ENCODE measurements at places on chromosomes 4 and X.

DNA sequence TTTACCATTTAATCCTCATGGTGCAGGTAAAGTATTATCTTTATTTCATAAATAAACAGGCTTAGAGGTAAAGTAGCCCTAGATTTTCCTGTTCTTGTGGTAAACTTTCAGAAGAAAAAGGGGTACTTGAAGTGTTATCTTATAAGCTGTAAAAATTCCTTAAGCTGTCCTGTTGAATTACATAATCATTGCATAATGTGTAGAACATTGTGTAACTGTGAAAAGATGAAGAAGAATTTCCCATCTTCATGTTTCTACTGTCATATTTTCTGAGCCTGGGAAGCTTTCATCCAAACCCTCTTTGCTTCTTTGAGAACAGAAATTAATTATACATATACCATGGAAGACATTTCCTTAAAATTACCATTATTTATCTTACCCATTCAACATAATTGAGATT, 90.5 kb downstream of the ELOVL6 start:
- DNase-seq, result peak; percentile 12

- DNase-seq, result no peak
Measured at GRCh38 chr4:52982946-52983340, 120.8 kb downstream of the RASL11B start.

DNA sequence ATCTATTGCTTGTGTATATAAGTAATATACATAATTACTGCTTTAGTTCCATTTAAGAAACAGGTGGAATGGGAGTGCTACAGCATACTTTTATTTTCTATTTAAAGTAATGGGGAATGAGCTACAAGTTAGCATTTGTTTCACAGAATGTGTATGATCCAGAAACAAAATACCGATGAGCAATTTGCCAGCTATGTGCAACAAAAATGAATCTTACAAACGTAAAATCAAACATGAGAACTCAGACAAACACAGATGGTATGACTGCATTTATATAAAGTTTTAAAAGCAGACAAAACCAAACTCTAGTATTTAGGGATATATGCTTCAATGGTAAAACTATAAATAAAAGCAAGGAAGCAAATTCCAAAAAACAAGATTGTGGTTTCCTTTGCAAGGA, 141.7 kb downstream of the PAPSS1 start:
- peak; percentile 68 for DNase-seq

DNA sequence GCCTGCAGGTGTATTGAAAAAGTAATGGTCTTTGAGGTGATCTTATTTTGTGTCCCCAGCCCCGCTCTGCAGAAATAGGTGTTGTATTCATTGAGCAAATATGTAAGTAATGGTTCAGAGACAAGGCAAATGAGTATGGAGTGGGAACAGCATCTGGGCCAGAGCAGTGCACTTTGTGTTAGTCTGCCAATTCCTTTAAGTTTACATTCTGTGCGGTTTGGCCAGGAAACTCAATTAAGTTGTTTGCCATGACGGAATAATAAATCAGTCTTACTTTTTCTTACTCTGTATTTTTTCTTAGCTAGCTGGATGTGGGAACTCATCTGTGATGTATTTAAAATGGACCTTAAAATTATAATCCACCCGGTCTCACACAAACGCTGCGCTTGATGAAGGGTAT, 12.6 kb downstream of the DCLK2 start:
- no peak for DNase-seq

DNA sequence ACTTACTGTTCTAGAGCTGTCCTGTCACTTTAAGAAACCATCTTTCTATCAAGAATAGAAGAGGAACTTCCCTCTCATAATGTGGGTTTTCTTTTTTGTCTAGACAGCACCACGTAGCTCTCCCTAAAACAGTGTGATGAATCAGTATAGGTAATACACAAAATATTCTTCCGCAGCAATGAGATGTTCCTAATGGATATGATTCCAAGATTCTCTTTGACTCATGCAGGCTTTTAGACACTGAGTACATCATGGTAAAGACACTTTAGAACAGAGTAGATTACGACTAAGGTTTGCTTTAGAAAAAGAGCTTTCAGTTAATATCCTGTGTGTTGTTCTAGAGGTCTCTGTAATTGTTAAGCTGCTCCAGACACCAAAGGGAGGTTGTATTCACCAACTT, 69.8 kb downstream of the PTTG2 start:
- DNase-seq, result peak; percentile 65

DNA sequence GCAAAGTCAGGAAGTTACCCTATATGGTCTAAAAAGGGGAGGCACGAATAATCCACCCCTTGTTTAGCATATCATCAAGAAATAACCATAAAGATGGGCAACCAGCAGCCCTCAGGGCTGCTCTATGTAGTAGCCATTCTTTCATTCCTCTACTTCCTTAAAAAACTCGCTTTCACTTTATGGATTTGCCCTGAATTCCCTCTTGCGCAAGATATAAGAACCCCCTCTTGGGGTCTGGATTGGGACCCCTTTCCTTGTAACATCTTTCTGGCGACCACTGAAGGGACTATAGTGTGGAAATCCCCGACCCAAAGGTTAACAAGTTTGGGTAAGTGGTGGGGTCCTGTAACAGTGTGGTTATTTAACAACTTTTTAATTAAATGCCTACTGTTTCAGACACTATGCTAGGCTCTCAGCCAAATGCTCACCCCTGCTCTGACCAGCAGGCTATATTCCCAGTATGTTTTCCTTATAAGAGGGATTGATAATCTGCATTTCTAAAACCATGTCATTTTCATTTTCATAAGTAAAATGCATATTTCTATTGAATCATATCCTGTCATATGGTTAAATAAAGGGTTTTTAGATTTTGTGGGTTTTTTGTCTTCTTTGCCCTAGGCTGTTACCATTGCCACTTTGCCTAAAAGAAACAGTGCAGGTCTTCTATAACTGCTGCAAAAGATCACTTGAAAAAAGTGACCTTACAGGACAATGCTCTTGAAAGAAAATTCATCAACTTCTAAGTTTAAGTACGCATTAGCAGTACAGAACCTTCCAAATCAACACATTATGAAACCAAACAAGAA, 41.5 kb downstream of the ANAPC10 start:
- DNase-seq, result no peak

DNA sequence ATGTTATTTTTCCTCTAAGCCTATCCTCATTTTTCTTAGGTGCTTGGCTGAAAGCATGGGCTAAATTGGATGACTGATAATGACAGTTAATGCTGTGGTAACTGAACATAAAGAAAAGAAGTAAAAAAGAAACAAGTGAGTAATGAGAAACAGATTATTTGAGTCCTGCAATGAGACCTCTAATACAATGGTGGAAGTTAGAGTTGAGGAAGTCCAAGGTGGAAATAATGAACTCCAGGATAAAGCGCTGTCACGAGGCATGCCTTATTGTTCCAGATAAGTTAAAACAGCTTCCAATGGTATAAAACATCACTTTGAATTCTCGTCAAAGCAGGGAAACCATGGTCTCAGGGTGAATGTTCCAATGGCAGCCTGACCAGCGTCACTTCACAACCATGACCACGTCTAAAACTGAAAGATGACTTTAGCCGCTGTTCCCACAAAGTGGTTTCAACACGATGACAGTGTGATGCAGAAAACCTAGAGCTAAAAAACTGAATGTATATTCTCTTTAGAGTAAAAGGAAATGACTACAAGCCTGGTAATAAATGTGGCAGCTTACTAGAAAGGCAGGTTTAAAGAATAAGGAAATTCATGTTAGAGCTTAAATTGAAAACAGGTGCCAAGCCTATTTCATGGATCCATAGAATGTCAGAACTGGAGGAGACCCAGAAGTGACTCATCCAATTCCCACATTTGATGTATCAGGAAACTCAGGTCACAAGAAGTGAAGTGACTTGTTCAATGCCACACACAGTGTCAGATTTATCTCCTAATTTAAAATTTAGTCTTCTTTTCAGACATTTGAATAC, 202.6 kb upstream of the GYPA start:
- peak; percentile 78 for DNase-seq

DNA sequence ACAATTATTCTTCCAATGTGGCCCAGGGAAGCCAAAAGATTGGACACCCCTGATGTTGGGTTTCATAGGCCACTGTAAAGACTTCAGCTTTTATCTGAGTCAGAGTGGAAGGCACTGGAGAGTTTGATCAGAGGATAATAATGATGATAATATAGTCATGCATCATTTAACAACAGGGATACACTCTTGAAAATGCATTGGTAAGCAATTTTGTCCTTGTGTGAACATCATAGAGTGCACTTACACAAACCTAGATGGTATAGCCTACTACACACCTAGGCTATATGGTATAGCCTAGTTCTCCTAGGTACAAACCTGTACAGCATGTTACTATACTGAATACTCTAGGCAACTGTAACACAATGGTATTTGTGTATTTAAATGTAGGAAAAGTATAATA, 70.5 kb downstream of the COQ2 start:
- no peak for DNase-seq

- DNase-seq, result no peak
Measured at GRCh38 chrX:115949900-115950822, 220.4 kb upstream of the AGTR2 start.

All from fibroblast of skin of back (primary cell).